NAMALWA (cell line): ENCODE measurements at places on chromosomes 2 and 18.

GRCh38 chr2:62038975-62039771 is 133.7 kb downstream of the COMMD1 start:
- DNase-seq = peak; percentile 84

- DNase-seq = peak; percentile 84
Observed at GRCh38 chr2:42089340-42089925, 41.6 kb downstream of the PKDCC start.

- no peak for DNase-seq
Observed at GRCh38 chr18:78046631-78047030, 797.0 kb downstream of the GALR1 start.

- no peak for DNase-seq
Observed at GRCh38 chr2:181174611-181175580, 194.5 kb downstream of the UBE2E3 start.

DNA sequence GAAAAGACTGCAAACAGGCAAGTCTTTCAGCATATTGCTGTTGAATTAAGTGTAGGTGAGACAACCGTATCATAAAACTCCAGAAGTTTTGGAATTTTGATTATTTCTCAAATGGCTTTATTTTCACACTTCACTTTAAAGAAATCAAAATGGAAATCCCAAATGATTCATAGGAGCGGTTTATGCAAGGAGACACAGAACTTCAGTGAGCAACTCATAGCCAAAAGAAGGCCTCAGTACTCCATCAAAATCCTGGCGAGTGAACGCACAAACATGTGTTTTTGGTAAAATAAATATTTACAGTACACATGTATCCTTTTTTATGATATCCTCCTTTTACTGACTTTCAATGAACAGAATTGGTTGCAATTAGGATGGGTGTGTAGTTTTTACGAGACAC is 140.4 kb upstream of the APCDD1 start:
- no peak for DNase-seq

- no peak for DNase-seq
Observed at GRCh38 chr2:15425712-15426111, 135.4 kb downstream of the NBAS start.

DNA sequence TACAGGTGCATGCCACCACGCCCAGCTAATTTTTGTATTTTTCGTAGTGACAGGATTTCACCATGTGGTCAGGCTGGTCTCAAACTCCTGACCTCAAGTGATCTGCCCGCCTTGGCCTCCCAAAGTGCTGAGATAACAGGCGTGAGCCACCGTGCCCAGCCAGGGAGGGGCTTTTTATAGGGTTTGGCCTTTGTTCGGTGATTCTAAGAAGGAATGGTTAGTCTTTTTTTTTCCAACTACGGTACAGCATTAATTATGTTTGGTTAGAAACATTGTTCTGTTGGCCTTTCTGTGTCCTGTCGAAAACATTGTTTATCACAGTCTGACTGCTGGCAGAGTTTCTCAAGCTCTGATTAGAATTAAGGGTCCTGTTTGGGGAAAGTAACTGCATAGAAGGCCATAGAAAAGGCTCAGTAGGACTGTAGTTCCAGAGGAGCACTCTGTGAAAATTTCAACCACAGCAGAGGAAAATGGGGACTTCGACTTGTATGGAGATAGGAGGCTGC is 19.3 kb upstream of the SMCHD1 start:
- DNase-seq = no peak

DNA sequence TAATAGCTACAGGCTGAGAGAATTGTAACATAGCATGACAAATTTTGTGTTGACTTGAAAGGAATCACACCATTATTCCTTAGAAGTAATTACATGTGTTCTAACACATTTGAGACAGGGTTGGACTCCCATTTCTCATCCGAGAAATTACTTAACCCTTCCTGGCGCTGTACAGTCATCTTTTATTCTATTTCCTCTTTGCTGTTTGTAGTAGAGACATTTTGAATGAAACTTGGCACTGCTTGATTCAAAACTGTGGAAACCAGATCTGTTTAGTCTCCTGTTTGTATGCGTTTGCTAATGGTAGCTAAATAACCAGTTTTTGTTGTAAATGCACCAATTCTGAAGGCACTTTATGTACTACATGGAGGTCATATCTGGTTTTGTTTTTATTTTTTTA is 231.9 kb downstream of the ALPK2 start:
- DNase-seq = no peak

GRCh38 chr18:27887287-27887686 is 289.6 kb downstream of the CDH2 start:
- DNase-seq = no peak

DNA sequence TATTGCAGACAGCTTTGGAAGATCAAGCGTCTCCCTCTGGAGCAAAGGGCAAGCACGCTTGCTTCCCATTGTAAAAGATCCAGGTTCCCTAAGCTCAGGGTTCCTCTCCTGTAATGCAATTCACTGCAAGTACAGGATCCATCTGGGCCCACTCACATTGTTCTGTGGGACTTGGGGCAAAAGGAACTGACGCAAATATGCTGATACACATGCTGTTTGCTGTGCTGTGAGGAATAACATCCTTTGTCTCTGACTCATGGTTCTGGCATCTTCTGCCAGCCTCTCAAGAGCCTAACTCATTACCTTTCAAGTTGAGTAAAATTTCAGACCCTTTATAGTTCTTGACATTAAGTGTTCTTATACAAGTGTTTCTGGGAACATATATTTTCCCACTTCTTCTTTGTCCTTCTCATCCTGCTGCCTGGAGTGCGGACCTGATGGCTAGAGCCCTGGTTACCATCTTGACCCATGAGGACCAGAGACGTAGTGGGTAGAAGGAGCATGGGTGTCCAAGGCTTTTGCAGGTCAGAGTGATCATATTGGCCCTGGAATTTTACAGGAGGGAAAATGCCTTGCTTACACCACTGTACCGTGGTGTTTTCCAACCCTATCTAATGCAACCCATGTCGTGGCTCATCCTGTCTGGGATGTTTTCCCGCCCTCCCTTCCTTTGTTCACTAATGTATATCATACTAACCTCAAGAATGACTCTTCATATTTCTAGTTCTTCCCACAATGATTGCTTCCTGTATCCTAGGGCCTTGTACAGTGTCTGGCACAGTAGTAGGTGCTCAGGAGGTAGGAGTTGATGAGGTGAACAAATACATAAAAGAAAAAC is 145.7 kb upstream of the GLI2 start:
- DNase-seq = no peak

- no peak for DNase-seq
Observed at GRCh38 chr18:55240978-55241377, 281.7 kb upstream of the CCDC68 start.

GRCh38 chr18:71398531-71398930 is 1109.7 kb downstream of the SOCS6 start:
- DNase-seq = peak; percentile 22

- peak; percentile 56 for DNase-seq
Observed at GRCh38 chr18:55522011-55522410, 66.0 kb downstream of the TCF4 start.

GRCh38 chr2:109143214-109144187 is 14.5 kb downstream of the SH3RF3 start:
- DNase-seq = no peak

GRCh38 chr2:75054296-75054695 is 95.9 kb downstream of the POLE4 start:
- no peak for DNase-seq

DNA sequence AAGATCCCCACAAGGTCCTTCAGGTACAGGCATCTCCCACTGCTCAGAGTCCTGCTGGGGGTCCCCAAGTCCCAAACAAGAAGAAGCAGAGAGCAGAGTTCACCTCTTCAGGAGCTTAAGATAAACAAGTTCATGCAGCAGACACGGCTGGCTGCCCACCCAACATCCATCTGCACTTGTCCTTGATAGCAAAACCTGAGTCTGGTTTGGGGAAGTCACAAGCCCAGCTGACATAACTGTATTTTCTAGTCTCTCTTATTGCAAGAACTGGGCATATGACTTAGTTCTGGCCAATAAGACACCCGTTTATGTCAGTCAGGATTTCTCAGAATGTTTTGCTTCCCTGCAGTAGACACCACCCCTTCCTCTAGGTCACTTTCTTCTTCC is 31.8 kb downstream of the AFF3 start:
- DNase-seq = peak; percentile 92

DNA sequence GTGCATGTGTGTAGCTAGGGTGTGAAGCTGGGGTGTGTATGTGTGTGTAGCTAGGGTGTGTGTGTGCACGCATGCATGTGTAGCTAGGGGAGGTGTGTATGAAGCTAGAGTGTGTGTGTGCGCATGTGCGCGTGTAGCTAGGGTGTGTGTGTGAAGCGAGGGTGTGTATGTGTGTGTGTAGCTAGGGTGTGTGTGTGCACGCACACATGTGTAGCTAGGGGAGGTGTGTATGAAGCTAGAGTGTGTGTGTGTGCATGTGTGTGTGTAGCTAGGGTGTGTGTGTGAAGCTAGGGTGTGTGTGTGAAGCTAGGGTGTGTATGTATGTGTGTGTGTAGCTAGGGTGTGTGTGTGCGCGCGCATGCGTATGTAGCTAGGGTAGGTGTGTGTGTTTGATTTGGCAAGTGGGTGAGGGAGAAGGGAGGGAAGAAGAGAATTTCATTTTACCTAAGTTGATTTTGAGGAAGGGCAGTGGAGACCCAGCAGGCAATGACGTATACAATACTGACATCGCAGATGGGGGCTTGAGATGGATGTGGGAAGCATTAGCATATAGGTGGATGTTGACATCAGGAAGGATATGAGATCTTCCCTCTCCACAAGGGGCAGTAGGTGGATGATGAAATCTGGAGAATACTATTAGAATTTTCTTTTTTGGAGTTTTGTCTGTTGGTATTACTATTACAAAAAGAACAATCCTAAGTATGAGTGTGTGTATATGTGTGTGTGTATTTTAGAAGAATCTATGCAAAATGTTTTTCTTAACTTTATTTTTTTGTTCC is 70.7 kb downstream of the PRELID3A start:
- no peak for DNase-seq

DNA sequence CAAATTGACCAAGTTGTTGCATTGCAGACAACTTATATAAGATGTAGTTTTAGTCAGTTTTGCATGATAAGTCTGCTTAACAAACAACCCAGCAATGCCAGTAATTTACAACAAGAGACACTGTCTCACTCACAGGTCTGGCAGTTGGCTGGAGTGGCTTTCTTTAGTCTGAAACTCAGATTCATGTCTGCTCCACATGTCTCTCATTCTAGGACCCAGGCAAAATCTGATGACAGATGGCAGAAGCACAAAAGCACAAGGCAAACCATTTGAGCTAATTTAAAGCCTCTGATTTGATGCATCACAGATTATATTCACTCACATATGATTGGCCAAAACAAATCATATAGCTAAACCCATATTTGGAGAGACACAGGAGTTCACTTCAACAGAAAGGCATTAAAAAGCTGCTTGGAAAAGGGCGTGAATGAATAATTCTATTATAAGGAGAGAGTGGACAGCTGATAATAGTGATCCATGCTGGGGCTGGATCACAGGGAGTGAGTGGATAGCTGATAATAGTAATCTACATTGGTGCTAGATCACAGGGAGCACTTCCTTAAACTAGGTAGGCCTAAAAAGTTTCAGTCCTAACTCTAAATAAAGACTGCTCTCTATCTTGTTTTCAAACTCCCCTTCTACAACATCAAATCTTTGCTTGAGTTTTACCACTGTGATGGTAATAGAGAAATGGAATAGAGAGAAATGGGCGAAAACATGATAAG is 593.2 kb upstream of the ZNF804A start:
- no peak for DNase-seq

DNA sequence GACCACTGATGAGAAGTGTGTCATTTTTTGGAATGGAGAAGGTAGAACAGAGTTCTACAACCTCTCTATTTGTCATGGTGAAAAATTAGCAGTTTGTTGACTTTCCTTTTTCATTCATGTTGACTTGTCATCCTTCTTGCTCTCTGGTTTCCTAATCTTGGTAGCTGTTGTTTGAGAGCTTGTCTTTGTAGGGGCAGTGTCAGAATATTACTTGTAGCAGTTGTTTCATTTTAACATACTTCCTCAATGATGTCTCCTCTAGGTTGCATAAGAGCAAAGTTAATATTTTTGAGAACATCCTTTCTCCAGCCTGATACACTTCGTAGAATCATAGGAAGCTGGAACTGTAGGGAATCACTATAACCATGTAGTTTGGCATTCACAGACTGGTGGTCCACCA is 368.2 kb upstream of the FANCL start:
- no peak for DNase-seq

DNA sequence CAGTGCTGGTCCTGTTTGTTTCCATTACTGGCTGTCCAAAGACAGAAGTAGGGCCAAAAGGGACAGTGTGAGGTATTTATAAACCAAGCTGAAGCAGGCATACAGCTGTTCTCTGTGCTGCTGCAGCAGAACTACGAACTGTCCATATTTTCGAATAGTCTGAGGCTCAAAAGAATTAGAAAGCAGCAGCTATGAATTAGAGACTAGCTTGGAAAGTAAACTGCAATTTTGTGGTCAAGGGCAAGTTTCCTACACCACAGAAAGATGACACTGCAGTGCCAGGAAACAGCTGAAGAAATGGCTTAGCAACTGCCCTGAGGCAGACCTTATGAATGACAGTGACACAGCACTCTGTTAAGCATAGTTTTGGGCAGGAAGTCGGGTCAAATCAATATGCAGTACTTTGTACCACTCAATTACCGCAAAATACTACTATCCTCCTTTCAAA is 125.3 kb downstream of the TMEM131 start:
- peak; percentile 42 for DNase-seq

DNA sequence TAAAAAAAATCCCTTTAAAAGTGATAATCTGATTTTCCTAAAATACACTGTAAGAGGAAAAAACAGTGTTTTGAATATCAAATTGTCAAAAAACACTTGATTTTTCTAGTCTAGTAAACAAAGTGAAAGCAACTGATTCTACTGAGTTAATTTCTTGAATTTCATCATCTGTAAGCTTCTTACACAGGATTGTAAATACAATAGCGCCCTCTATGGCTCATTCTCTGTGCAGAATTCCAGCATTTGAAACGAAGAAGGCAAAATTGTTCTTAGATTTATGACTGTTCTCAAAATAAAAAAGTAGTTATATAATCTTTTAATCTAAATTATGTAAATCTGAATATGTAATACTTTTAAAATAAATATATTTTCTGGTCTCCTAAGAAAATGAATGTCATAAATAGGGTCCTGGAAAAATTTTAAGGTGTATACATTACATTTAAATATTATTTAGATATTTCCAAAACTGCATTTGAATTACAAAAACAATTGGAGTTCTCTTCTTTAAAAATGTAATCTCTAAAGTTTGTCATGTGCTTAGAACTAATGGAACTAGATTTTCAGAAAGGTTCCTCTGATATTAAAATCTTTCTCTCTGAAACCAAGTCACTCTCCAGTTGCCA is 176.9 kb upstream of the MC4R start:
- peak; percentile 79 for DNase-seq

DNA sequence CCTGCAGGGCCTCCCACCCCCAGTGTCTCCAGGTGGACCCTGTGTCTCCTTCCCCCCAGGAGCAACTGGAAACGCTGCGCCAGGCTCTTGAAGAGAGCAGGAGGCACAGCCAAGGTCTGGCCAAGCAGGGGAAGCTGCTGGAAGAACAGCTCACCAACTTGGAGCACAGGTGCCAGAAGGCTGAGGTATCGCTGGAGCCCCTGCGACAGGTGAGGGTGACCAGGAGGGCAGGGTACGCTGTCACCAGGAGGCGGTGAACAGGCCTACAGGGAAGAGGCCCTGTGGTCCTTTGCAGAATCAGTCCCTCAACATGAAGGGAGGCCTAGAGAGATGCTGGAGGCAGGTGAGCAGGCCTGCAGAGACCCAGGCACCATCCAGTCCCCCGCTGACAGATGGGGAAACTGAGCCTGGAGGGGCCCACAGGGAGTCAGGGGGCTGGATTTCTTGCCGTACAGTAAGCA is 15.6 kb upstream of the SNED1 start:
- DNase-seq = no peak

- no peak for DNase-seq
Observed at GRCh38 chr18:58955001-58955400, 90.3 kb downstream of the ZNF532 start.
